ENCODE measurements at places on chromosomes 5 and 9.

DNA sequence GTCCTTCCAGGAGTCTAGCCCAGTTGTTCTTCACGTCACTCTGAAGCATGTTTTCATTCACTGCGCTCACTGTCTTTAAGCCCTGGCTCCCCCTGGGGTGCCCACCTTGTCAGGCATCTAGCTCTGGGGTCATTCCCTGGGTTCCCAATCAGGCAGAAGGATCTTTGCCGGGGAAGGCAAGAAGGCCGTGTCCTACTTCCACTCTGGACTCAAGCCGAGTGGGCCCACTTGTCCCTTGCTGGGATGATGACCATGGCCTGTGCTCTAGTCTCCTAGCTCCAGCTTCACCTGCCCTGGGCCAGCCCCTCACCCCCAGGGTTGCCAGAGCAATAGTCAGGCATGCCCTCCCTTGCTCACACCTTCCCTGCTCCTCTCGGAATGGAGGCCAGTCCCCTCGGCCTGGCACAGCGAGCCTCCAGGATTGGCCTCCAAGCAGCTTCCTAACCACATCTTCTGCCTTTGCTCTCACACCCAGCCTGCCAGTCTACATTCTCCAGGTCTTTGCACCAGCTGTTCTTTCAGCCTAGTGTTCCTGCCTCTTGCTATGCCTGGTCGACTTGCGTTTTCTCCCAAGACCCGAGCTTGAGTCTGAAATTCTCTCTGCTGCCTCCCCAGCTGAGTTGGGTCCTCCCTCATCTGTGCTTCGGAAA is 32.2 kb upstream of the PSD2 start:
- DNase-seq, result no peak

GRCh38 chr5:1763548-1763911 is 36.1 kb downstream of the MRPL36 start:
- DNase-seq, result peak; percentile 27

- DNase-seq, result no peak
These were observed 417.1 kb downstream of the DMRTA1 start for GRCh38 chr9:22863736-22864135.

DNA sequence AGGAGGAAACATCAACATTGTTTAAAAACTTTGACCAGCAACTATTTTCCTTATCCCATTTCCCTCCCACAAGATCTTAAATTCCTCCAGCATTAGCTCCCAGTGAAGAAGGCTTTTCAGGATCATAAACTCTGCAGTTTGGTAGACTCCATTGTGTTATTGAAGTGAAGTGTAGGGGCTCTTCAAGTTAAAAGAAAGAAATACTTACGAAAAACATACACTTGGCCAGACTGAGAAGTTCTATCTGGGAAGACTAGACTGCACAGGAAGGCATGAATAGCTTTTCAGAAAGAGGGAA is 22.3 kb downstream of the LIFR start:
- DNase-seq, result no peak

DNA sequence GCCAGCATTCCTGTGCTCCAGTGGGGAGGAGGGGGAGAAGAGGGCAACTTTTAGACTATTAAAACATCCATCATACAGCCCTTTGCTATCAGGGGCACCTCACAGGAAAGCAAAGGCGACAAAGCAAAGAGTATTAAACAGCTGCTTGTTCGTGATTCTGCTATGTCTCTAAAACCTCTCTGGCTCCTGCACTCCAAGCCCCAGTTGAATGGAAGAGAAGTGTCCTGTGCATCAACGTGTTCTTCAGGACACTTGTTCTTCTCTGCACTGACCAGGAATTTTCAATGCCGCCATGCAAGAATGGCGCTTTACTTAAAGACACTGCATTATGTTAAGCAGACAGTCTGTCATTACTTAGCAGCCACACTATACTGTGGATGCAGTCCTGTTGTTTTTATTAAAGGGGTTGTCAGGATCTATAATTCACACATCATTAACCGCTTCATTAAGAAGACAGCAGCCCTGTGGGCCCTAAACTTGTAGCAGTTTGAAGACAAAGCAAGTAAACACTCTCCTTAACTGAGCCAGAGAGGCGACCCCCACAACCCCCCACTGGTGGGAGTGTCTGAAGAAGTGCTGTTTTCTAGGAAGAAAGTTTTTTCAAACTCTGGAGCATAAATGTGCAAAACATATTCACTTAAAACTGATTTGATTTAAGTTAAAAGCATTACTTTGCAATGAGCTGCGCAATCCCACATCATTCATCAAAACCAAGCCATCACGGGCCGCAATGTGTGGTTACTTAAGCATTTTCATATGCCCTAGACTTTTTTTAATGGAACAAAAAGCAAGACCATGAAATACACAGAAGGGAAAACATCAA is 164.5 kb downstream of the ZNF608 start:
- DNase-seq, result no peak
